ENCODE measurements at places on chromosomes 2 and 18.
A peak's percentile ranks its signal among the peaks of the same experiment; 100 is the strongest.

DNA sequence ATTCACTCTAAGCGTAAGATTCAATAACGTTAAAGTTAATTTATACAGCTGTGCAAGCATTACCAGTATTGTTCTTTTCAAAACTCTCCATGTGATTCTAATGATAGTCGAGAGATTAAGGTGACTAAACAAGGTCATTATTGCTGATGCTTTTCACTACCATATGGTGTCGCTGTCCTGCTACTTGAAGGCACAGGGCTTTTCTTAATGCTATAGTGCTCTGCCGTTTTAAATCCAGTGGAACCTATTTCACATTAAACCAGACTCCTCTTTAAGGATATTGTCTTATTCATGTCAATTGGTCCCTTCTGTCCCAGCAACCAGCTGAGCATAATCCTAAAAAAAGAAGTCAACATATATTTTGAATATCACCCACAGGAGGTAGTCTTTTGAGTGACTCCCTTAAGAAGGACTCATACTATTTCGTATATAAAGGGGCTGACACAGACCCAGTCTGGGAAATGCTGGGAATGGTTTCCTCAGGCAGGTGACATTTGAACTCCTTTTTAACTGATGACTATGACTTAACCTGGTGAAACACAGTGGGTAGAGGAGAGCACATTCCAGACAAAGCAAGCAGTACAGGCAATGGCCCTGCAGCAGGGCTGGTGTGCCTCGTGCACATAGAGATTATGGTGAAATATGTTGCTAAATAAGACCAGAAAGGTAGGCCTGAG, 53.9 kb upstream of the CYTIP start:
- DNase-seq, result peak; percentile 37

DNA sequence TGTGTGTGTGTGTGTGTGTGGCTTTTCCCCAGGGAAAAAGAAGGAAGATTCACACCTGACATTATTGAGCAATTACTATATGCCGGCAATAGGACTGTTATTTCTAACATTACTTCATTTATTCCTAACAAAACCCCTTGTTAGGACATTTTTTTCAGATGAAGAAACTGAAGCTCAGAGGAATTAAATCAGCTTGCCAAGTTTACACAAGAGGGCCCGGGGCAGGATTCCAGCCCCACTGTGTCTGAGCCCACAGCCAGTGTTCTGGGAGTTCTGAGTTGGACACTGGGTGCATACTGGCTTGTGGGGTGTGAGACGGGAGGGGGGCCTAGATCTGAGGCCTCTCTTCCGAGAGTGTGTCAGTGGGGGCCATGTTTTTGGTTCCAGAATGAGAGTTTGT, 9.9 kb downstream of the TOGARAM2 start:
- DNase-seq, result peak; percentile 67

DNA sequence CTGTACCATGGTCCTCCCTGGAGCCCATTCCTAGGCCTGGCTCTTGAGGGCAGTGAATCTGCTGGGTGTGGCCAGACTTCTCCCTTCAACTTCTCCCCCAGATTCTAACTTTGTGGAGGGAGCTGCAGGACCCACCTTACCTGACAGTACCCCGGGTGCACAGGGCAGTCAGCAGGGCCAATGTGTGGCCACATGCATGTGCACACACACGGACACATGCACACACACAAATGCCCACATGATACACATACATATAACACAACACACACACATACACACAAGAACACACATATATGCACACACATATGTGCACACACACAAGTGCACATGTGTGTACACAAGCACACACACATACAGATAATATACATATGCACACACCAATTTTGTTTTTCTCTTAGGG, 300.0 kb upstream of the HS6ST1 start:
- no peak for DNase-seq

GRCh38 chr18:55092166-55092565, 132.9 kb upstream of the CCDC68 start:
- no peak for DNase-seq

DNA sequence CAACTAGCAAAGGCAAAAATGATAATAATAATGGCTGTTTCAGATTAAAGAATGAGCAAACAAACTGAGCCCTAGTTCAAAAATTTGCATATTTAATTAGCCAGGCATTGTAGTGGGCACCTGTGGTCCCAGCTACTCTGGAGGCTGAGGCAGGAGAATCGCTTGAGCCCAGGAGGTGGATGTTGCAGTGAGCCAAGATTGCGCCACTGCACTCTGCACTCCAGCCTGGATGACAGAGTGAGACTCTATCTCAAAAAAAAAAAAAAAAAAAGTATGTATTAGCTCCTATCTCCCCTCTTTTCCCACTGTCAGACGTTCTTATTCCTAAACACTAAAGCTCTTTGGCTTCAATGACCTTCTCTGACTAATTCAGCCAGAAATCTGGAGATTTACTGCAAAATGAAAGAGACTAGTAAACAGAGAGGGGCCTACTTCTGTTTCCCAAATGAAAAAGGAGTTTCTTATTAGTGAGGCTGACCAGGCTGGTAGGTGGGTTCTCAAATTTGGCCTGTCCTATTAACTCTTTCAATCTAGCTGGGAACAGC, 3.9 kb upstream of the SRBD1 start:
- DNase-seq, result no peak

GRCh38 chr18:36179562-36180355, 7.5 kb upstream of the MOCOS start:
- DNase-seq, result peak; percentile 87

DNA sequence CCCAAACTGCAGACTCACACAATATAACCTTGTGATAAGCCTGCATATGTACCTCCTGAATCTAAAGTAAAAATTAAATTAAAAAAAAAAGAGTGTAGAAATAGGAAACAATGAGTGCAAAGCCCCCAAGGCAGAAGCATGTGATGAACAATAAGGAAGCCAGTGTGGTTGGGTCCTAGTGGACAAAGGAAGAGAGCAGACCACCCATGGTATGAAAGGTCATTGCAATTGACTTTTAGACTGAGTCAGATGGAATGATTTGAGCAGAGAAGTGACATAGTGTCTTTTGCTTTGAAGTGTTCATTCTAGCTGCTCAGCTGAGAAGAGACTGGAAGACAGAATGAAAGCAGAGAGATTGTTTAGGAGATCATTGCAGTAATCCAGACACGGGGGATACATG, 417.1 kb downstream of the RAD51AP2 start:
- DNase-seq, result no peak
